Adrenal gland (tissue), 19 donors: ENCODE measurements at places on chromosomes 2 and 18. TPM values are rescaled to one million over a fixed set of nuclear protein-coding genes. Genes with fewer than 3 reads are reported as not detected.

DNA sequence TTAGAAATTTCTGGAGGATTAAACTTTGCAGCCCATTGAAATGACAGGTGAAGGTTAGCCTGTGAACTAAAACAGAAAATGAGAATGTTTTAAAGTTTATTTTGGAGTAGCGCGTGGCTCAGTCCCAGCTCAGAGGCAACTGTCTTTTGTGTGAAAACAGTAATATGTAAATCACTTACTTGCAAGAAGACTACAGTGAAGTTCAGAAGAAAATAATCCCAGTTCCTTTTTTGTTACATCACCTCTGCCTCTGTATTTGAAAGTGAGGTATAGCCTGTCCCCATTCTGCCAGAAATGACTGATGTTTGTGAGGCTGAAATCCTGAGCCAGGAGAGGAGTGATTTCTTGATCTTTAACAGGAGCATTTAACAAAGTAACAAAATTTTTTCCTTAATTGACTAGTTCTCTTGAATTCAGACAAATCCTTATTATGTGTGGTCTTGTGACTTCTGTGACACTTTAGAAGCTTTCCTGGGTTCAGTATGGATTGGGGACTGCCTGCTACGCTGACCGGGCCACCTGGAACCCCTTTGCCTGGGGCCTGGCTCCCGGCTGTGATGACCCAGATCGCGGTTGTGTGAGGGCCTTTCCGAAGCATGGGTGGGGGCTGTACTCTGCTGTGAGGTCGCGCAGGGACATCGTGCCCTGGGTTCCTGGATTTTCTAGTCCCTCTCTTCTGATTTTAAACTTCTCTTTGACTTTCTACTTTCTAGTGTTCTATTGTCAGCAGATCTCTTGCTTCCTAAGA is 24.3 kb downstream of the TRAPPC12 start:
- no peak for DNase-seq

DNA sequence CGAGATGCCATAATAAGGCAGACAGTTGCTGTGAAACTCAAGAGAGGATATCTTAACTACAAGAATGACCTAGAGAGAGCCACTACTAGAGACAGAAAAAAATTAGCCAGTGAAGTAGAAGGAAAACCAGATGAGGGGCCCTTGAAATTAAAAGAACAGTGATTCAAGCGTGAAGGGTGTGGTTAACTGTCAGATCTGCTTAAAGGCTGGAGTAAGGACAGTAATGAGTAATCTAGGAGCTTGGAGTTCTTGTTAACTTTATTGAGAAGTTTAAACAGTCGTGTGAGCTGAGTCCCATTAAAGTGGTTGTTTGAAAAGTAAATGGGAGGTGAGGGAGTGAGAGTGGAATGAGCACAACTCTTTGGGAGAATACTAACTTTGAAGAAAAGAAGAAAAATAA is 21.3 kb downstream of the PIGN start:
- no peak for DNase-seq

Gene GPC1
- 13.4 TPM for polyA plus RNA-seq

Gene TMEM247
- polyA plus RNA-seq = not detected

Gene DOK6
- polyA plus RNA-seq = 0.72 TPM
